Body of pancreas (tissue), 4 donors: ENCODE measurements at places on chromosomes 16 and 17. TPM values are rescaled to one million over a fixed set of nuclear protein-coding genes. Genes with fewer than 3 reads are reported as not detected.

The KRTAP4-12 gene
- not detected for total RNA-seq

The NT5M gene
- total RNA-seq: 1.3 TPM

The ZNF768 gene
- 17.8 TPM for total RNA-seq

The PPY gene
- total RNA-seq: 51.6 TPM

The FOXC2 gene
- 0.66 TPM for total RNA-seq

The GJC1 gene
- total RNA-seq: 2.6 TPM

The GRB2 gene
- total RNA-seq: 51.9 TPM

The TBX2 gene
- 6.9 TPM for total RNA-seq

The CCL5 gene
- total RNA-seq: 4.9 TPM

The MT1G gene
- 413 TPM for total RNA-seq

The PITPNM3 gene
- total RNA-seq: 1.3 TPM

The EVI2B gene
- total RNA-seq: 4.9 TPM

The KRT39 gene
- total RNA-seq: not detected

The GALR2 gene
- total RNA-seq: 0.52 TPM

The TOP2A gene
- not detected for total RNA-seq

The CRISPLD2 gene
- 129 TPM for total RNA-seq

The SDK2 gene
- 0.26 TPM for total RNA-seq

The OR3A3 gene
- not detected for total RNA-seq

The KRT28 gene
- total RNA-seq: not detected

The RSPRY1 gene
- 31.4 TPM for total RNA-seq

The SOX15 gene
- not detected for total RNA-seq

The KRTAP4-3 gene
- not detected for total RNA-seq

The RAB37 gene
- total RNA-seq: 0.66 TPM

The ITGAD gene
- total RNA-seq: not detected

The COIL gene
- 7.8 TPM for total RNA-seq

The UNC13D gene
- total RNA-seq: 21.8 TPM

The NPLOC4 gene
- 63.0 TPM for total RNA-seq

The CHST5 gene
- not detected for total RNA-seq

The GGT6 gene
- 85.7 TPM for total RNA-seq

The FMNL1 gene
- total RNA-seq: 5.2 TPM

The EVPLL gene
- not detected for total RNA-seq

The PRCD gene
- total RNA-seq: 0.52 TPM

The RAB26 gene
- 28.8 TPM for total RNA-seq

The MEIOB gene
- total RNA-seq: 0.26 TPM

The CDRT15L2 gene
- total RNA-seq: not detected

The NPIPB9 gene
- total RNA-seq: not detected
